ENCODE measurements at places on chromosomes 12 and 14.
A peak's percentile ranks its signal among the peaks of the same experiment; 100 is the strongest.

DNA sequence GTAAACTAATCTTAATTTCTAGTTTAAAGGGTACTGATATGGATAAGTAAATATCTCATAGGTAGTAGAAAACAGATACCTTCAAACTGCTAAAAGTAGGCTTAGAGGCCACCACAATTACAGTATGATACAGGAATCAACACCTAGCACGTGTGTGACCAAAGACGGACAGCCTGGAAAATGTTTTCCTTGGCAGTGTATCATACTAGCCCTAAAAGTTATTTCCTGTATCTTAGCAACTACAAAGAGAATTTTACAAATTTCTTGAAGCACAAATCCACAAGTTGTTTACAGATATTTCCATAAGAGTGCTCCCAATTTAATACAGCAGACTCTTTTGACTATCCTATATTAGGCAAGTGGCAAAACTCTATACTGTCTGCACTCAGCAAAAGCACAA lies 106.0 kb downstream of the ITPR2 start:
- DNase-seq = no peak

DNA sequence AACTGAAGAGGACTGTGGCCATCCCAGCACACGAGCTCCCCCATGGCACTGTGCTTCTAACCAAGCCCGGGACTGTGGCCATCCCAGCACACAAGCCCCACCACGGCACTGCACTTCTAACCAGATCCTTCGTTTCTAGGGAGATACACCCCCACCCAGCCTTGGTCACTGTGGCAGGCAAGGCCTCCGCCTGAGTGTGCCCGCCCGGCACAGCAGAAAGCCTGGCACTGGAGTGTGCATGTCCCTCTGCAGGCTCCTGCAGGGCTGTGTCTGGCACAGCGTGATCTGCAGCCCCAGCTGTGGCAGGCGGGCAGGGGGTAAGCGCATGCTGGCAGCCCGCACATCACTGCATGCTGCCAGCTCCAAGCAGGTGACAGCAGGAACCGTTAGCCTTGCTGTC lies 49.8 kb downstream of the CCDC85C start:
- DNase-seq = no peak

GRCh38 chr14:91171291-91171690 lies 57.4 kb downstream of the DGLUCY start:
- no peak for DNase-seq

DNA sequence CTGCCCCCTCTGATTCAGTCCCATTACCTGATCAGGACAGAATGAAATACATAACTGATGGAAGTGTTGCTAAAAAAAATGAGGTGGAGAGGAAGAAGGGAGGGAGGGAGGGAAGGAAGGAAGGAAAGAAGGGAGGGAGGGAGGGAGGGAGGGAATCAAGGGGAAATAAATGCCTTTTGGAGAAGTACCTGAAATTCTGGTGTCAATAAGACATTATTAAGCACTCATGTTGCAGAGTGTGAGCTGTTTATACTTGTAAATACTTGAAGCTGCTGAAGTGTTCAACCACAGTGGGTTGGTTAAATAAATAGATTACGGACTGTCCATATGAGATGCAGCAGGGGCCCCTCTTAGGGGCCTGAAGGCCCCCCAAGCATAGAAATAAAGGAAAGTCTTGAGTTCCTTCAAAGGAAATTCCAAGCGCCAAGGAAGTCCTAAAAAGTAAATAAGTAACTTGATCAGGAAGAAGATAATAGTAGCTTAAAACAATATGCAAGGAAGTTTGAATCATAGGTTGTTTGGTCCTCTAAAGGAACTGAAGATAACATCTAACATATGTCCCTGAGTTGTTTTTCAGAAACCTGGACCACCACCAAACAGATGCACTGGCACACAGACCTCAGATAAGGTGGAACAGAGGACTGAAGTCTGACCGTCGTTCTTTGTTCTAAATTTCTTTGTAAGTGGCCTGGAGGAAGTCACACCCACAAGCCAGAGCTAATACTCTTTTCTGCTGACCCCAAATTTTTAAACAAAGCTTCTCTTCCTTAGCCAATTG lies 110.8 kb downstream of the SEC23A start:
- DNase-seq = no peak

DNA sequence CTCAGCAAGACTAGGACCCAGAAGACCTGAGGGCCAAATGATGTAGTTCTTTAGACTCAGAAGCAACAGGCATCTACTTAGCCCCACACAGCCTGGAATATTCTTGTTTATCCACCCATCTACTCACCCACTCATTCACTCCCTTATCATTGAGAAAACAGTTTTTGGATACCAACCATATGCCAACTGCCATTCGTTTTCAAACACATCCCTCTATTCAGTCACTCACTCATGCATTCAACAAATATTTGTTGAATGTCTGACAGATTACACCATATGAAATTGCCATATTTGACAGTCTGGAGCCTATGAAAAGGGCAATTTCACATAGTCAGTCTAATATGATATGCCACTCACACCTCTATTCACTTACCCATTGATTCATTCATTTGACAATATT lies 103.2 kb downstream of the NT5DC3 start:
- DNase-seq = no peak

DNA sequence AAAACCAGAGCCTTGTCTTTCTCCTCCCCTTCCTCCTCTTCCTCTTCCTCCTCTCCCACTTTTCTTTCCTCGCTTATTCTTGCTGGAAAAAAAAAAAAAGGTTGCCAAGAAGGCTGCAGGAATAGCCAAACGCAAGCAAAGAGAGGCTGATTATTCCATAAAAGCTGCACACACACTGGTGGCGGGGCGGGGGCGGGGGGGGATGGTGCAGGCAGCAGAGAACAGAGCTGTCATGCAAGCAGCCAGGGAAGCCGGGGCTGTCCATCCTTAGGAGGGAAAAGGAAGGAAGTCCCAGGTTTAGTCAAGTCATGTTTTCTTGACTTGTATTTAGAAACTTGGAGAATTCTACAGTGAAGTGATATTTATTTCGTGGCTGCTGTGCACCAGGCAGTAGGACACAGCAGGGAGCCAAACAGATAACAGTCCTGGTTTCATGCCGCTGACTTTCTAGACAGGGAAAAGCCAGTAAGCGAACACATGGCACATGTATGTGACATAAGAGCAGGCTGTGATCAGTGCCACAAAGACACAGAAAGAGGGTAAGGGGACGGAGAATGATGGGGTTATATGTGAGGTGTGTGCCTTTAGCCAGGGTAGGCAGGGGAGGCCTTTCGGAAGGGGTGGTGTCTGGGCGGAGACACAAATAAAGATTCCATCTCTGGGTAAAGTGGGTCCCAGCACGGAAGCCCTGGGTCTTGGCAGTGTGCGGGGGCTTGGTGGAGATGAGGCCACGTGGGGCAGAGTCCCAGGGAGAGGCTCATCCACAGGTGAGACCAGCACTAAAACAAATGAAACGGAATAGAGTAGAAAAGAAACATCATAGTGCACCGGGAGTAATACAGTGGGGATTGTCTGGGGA lies 56.6 kb upstream of the SCN8A start:
- DNase-seq = peak; percentile 41

- no peak for DNase-seq
Measured at GRCh38 chr14:68094158-68094557, 274.6 kb downstream of the RAD51B start.

- DNase-seq = no peak
Measured at GRCh38 chr12:72134246-72135020, 137.7 kb upstream of the TRHDE start.

DNA sequence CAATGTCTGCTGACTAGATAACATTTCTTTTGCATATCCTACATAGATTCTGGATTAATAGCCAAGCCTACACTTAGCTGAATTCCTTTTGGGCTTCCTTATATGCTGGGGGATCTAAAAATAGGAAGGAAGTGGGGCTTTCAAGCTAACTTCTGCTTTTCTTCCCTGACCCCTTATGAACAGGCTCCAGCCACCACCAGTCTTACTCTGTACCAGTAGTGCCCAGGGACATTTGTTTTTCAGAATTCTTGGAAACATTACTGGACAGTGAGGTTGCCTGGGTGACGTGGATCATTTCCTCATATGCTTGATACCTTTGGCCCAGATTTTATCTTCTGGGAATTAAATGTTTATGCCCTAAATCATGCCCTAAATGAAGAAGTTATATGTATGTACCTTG lies 55.9 kb upstream of the SRRM4 start:
- DNase-seq = no peak

GRCh38 chr12:131126662-131127173 lies 173.0 kb downstream of the ADGRD1 start:
- no peak for DNase-seq

- no peak for DNase-seq
Measured at GRCh38 chr14:96047101-96047500, 7.9 kb downstream of the C14orf132 start.

- no peak for DNase-seq
Measured at GRCh38 chr12:11777451-11777850, 128.0 kb downstream of the ETV6 start.

GRCh38 chr12:48999371-49000131 lies at the start of gene DDN:
Gene DDN (minus strand): TSS chr12:48999375. CDS start chr12:48999287, 88 bp downstream.
- no peak for DNase-seq

DNA sequence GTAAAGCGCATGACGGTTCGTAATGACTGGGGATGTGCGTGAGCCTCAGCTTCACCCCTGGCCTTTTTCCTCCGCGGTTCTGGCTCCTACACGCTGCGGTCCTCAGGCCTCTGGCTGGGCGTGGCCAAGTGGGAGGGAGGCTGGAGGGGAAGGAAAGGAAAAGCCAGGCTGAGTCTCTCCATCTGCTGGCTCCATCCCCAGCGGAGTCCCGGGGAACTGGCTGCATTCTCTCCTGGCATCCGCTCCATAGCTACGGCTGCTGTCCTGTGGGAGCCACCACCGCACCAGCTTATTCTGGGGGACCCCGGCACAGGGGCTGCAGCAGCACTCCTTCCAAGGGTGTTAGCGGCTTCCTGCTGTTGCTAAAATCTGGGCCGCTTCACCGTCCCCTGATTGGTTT lies 68.2 kb upstream of the SLC24A4 start:
- DNase-seq = peak; percentile 89

DNA sequence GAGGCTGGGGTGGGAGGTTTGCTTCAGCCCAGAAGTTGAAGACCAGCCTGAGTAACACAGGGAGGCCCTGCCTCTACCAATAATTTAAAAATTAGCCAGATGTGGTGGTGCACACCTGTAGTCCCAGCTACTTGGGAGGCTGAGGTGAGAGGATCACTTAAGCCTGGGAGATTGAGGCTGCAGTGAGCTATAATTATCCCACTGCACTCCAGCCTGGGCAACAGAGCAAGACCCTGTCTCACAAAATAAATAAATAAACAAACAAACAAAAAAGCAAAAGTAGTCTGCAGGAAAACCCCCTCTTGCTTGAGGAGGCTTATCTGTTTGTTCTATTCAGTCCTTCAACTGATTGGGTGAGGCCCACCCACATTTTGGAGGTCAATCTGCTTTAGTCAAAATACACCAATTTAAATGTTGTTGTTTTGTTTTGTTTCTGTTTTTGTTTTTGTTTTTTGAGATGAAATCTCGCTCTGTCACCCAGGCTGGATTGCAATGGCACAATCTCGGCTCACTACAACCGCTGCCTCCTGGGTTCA lies 24.9 kb upstream of the TXNRD1 start:
- DNase-seq = no peak

DNA sequence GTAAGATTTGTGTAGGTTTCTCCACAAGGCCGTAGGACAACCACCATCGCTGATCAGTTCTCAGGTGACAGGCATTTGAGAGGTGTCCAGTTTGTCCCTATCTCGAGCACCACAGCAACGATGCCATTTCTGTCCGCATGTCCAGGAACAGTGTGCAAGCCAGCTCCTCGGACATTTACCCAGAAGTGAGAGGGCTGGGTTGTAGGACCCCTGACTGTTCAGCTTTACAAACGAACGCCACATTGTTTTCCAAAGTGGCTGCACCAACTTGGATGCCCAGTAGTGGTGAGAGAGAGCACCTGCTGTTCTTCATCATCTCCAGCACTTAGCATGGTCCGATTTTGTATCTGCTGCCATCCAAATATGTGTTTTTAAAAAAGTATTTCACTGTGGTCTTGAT lies 38.6 kb downstream of the CYP46A1 start:
- no peak for DNase-seq

DNA sequence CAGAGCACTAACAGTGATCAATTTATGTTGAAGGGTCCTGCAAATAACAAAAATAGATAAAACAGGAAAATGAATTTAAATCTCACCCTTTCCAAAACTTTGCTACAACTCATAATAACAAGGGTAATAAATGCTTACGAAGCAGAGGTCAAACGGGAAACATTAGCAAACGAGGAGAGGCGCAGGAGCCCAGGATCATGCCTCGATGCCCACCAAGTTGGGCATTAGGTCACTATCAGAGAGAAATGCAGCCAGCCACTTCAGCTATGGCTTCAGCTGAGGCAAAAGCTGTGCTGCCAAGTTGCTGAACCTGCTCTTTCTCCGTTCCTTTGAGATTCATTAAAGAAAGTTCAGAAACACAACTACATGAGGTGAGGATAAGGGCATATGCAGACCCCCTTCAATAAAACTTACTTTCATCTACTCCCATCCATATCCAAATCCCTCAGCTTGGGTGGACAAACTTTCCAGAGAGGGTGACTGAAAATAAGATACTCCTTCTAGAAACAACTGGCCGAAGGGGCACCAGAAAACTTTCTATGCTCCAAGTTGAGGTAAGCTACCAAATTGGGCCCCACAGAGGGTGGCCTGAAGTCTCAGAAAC lies 7.9 kb downstream of the NKX2-1 start:
- DNase-seq = no peak

DNA sequence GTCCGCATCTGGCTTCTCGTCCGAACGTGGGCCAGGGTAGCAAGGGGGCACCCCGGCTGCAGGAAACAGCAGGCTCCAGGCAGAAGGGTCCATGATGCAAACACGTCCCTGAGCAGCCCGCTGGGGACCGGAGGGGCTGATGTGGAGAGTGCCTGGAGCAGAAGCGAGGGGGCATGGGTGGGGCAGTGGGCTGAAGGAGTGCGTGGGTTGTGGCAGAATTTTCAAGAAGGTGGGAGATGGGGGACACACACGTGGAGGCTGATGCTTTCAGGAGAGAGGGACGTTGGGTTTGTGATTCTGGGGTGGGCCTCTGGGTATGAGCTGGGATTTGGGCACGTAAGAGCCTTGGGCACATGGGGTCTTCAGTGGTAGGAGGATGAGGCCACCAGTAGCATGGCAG lies 45.6 kb upstream of the DLK1 start:
- DNase-seq = no peak

DNA sequence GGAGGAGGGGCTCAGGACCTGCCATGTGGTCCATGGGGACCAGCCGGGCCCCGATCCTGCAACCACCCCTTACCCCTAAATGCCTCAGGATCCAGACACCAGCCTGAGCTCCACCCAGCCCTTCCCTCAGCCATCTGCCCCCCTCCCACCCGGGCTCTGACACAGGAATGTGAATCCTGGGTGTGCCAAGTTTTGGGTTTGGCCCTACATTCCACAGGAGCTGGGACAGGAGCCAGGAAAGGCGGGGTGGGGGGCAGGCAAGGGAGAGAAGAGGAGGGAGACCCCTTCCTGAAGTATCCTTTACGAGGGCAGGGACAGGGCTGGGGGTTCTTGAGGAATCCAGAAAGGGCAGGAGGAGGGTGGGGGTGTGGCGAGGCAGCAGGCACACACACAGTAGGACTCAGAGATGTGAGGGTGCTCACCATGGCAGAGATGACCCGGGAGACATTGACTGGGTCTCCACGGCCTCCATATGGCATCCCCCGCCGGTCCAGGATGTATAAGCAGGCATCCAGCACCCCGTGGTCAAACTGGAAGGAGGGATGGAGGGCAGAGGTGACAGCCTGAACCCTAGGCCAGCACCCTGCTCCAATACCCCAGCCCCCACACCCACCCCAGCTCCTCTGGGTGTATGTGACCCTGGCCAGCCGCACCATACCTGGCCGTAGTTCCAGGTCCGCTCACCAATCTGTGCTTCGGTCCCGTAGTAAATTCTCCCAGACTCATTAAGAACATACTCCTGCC lies 3.5 kb downstream of the TGM1 start:
- peak; percentile 72 for DNase-seq
